ENCODE measurements at places on chromosomes 12 and 14. TPM values are rescaled to one million over a fixed set of nuclear protein-coding genes. Genes with fewer than 3 reads are reported as not detected.

Gene DTX1
- 1.1 TPM for polyA plus RNA-seq

Gene LGMN
- polyA plus RNA-seq = 92.4 TPM

Gene WASHC3
- polyA plus RNA-seq = 45.9 TPM

Gene HSP90AA1
- polyA plus RNA-seq = 525 TPM

Gene LRCOL1
- polyA plus RNA-seq = 0.17 TPM

DNA sequence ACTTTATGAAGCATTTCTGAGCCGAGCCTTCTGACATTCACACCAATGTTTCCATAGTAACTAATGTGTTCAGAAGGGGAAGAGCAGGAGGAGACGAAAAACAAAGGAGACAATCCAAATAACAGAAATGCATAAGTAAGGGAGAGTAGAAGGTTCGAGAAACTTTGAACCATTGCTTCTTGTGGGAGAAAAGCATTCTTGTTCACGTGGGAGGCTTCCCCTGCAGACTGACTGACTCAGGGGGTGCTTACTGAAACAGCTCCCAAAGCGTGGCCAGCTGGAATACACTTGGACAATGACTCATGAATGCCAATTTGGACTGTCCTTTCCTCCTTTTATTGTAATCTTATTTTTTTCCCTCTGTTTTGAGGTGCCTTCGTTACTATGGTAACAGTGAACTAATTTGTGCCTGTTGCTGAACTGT lies 73.9 kb downstream of the NEDD1 start:
- DNase-seq = no peak

GRCh38 chr12:111975161-111975931 lies 37.6 kb downstream of the TMEM116 start:
- DNase-seq = no peak

- peak; percentile 48 for DNase-seq
Observed at GRCh38 chr12:48924617-48925303, 532 bp downstream of the FKBP11 start.

- no peak for DNase-seq
Observed at GRCh38 chr14:23051141-23052057, 5.9 kb downstream of the CDH24 start.

DNA sequence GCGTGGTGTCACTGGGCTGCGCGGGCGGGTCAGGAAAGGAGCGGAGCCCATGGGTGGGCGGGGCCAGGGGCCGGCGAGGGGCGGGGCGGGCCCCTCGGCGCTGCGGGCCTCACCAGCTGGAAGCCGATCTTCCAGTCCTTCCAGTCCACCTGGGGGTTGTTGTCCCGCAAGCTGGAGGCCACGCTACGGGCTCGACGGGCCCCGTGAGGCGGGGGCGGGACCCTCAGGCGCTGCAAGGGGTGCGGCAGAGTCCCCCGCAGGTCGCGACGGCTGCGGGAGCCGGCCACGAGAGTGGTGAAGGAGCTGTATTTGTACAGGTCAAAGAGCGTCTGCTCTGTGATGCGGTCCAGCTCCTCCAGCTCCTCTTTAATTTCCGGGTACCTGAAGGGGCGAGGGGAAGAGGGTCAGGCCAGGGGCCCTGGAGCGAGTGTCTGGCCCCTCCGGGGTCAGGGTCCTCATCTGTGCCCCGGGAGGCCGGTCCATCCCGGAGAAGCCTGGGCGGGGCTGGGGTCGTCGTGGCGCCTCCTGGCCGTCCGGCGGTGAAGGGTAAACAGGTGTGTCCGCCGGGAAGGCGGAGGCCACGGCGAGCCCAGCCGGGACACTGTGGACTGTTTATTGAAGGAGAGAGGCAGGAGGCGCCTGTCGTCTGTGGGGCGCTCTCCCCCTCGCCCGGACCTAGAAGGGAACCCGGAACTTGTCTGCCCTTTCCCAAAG lies 11.9 kb downstream of the SCNN1A start:
- DNase-seq = peak; percentile 83
